ENCODE measurements at places on chromosomes 4 and X.
A peak's percentile ranks its signal among the peaks of the same experiment; 100 is the strongest.

GRCh38 chr4:2255501-2256155, 6.3 kb downstream of the MXD4 start:
- peak; percentile 43 for DNase-seq

DNA sequence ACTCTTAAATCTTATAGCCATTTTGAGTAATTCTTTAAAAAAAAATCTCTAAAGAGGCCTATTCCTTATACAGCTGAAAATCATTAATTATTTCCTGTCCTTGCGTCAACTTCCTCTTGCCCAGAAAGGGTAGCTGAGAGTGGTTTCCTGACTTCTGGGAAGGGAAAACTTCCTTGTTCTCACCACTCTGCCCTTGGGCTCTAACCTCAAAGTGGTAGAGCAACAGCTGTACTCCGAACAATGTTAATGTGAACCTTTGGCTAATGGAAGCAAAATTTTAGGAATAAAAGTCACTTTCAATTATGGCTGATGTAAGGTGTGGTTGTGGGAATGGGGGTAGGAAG, 15.3 kb downstream of the KLHL2 start:
- DNase-seq, result no peak

DNA sequence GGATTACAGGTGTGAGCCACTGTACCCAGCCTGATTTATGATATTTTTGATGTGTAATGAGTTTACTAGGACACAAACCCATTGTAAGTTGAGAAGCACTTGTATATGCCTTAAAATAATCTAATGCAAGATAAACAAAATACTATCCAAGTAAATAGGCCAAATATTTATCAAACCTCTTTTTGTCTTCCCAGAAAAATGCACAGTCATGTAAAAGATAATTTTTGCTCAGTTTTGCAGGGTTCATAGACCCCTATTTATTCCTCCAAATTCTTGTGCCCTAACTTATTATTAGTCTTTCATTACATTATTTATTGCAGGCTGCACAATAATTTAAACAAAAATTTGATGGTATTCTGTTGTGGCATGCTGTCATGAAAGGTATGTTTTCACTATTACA, 1290.7 kb downstream of the STIM2 start:
- no peak for DNase-seq

DNA sequence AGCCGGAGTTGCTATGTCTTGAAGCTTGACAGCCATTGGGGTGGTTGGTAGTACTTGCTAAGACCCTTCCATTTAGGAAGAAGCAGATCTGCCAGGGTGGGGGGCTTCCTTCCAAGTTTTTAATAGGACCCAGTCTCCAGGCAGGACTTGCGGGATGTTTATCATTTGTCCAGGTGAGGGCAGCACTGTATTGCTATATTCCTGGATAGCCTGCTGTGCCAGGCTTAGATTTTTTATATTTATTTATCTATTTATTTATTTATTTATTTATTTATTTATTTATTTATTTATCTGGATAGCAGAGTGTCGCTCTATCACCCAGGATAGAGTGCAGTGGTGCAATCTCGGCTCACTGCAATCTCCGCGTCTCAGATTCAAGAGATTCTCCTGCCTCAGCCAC, 87.4 kb upstream of the CT45A1 start:
- no peak for DNase-seq

GRCh38 chr4:89497517-89498308, 190.1 kb upstream of the GPRIN3 start:
- no peak for DNase-seq

Data from mesothelial cell of epicardium (in vitro differentiated cells).